ENCODE measurements at places on chromosomes 12 and 14.

DNA sequence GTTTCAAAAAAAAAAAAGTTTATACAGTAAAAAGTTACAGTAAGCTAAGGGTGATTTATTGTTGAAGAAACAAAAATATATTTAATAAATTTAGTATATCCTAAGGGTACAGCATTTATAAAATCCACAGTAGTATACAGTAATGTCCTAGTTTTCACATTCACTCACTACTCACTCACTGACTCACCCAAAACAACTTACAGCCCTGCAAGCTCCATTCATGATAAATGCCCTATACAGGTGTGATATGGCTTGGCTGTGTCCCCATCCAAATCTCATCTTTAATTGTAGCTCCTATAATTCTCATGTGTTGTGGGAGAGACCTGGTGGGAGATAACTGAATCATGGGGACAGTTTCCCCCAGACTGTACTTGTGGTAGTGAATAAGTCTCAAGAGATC lies 61.7 kb downstream of the TC2N start:
- DNase-seq: no peak

DNA sequence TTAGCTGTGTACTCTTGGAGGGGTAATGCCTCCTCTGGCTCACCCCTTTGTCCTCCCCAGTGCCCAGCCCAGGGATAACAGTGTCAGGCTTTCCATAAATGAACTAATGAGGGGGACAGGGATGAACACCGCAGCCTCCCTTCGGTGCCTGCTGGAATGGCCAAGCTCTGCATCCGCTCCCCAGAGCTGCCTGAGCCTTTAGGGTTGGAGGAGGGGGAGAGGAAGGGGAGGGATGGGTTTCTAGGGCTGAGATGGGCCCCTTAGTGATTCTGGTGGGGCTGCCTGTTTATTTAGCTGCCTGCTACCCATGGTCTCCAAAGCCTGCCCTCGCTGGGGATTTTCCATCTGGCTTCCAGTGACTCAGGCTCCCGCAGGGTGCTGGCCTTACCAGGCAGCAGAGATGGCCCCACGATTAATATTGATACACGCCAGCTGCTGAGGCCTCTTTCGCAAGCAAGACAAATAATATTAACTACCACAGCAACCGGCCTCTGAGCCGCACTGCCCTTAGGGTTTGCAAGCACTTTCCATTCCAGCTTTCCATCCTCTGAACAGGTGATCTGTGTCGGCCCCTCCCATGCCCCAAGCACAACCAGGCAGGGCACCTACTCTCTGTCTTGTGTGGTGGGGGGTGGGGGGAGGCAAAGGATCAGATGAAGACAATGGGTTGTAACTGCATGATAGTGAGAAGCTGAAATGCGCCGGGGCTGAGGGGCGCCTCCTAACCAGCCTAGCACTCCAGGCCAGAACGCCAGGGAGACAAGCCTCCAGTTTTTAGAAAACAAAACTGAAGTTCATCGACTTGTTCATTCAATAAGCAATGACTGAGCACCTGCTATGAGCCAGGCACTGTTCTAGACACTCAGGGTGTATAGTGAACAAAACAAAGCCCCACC lies 56.7 kb downstream of the C14orf132 start:
- DNase-seq: no peak

- no peak for DNase-seq
Observed at GRCh38 chr14:99208318-99208717, 63.7 kb downstream of the BCL11B start.

- DNase-seq: no peak
Observed at GRCh38 chr12:80590085-80590484, 117.3 kb upstream of the MYF6 start.

GRCh38 chr14:105149146-105149781 lies 19.3 kb downstream of the JAG2 start:
- DNase-seq: peak; percentile 46

DNA sequence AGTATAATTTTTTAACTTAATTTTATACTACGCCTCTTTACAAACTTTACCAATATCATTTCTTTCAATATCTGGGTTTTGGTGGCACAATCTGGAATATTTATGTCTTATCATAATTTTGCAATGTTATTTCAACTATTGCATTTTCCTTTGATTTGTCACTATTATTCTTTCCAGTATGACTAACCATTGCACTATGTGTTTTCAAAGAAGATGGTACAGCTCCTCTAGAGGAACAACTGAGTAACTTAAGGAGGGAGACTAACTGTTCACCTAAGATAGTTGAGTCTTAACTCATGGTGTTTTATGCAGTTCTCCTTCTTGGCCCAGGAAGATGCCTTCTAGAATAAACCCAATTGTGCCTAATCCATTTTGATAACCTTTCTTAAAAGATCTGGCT lies 60.5 kb upstream of the KIF21A start:
- no peak for DNase-seq

GRCh38 chr12:69157023-69157655 lies 82.2 kb upstream of the CPSF6 start:
- peak; percentile 97 for DNase-seq

GRCh38 chr12:30694412-30695198 lies 1.1 kb downstream of the IPO8 start:
- DNase-seq: peak; percentile 54

GRCh38 chr14:96267336-96267735 lies 11.3 kb downstream of the BDKRB1 start:
- DNase-seq: no peak

- no peak for DNase-seq
Observed at GRCh38 chr12:121224591-121224990, 14.7 kb downstream of the P2RX4 start.

- no peak for DNase-seq
Observed at GRCh38 chr12:84789184-84789583, 123.4 kb downstream of the SLC6A15 start.

DNA sequence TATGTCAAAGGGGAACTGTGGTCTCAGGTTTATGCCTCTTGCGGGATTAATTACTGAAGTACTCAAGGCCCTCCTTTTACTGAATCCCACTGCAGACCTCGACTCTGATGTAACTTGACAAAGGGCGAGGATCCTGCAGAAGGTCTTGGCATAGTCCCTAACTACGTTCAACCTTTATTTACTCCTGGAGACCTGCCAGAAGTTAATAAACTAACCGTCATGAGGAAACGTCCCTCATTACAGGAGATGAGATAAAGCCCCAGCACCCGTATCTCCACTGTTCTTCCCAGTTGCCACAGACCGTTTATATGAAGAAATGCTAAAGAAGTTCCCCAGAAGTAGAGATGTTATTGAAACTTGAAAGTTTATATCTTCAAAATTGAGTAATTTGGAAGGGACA lies 190.9 kb downstream of the ETV6 start:
- DNase-seq: no peak

DNA sequence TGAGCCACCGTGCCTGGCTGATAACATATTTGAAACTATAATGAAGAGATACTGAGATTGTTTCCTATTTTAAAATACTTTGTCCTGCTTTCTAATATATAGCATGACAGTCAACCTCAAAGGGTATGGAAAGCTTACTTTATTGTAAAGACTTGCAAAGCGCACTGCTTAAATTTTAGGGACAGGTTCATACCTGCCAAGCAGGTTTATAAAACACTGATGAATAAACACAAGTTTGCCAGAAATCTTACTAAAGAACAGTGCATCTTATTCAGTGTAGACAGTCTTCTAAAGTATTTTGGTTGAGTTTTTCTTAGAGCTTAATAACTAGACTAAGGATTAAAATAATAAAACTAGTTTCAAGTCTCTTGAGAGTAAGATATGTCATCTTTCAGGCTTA lies 4.8 kb downstream of the C12orf71 start:
- DNase-seq: no peak

DNA sequence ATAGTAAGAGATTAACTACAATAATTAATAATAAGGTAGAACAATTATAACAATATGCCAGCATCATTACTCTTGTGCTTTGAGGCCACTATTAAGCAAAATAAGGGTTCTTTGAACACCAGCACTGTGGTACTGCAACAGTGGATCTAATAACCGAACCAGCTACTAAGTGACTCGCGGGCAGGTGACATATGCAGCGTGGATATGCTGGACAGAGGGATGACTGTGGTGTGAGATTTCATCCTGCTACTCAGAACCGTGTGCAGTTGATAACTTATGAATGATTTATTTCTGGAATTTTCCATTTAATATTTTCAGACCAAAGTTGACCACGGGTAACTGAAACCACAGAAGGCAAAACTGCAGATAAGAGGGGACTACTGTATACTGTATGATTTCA lies 34.4 kb downstream of the BMAL2 start:
- no peak for DNase-seq

- no peak for DNase-seq
Observed at GRCh38 chr14:34113005-34113511, 162.2 kb upstream of the EGLN3 start.

- no peak for DNase-seq
Observed at GRCh38 chr14:95516554-95517181, at the start of gene SYNE3. SYNE3 (minus strand) TSS chr14:95516650; CDS start chr14:95475821, 40,829 bp downstream.

GRCh38 chr12:34299802-34300193 lies 277.5 kb downstream of the ALG10 start:
- DNase-seq: no peak

DNA sequence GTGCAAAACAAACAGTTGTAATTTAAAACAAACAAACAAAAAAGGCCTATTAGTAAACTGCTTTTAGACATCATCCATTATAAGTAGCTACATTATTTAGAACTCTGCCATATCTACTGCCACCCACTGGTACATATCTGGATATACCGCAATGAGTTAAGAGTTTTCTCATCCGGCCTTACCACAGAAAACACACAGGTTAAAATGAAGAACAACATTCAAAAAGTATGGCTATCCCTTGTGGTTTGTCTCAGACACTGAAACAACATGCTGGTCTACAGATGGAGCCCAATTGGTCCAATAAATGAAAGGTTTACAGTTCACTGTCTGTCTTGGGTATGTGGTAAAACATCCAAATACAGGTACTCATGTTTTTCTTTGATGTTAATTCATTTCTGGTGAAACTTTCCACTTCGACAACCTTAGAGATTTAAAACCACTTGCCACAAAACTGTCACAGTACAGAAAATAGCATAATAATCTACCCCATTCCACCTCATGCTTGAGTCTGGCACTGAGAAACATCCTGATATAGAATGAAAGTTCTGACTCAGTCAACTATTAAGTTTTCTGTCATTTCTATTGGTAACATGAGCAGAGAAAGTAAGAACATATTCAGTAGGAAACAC lies 354.3 kb downstream of the CEP128 start:
- no peak for DNase-seq

DNA sequence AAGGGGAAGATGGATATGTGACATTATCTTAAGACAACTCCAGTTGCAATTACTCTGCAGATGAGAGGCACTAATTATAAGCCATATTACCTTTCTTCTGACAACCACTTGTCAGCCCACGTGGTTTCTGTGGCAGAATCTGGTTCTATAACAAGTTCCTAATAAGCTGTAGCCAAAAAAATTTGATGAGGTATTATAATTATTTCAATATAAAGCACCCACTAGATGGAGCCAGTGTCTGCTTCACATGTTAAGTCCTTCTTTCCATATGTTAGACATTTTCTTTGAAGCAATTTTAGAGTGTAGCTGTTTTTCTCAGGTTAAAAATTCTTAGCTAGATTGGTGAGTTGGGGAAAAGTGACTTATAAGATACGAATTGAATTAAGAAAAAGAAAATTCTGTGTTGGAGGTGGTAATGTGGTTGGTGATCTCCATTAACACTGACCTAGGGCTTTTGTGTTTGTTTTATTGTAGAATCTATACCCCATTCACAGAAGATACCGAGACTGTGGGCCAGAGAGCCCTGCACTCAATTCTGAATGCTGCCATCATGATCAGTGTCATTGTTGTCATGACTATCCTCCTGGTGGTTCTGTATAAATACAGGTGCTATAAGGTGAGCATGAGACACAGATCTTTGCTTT lies 36.9 kb downstream of the PSEN1 start:
- no peak for DNase-seq

DNA sequence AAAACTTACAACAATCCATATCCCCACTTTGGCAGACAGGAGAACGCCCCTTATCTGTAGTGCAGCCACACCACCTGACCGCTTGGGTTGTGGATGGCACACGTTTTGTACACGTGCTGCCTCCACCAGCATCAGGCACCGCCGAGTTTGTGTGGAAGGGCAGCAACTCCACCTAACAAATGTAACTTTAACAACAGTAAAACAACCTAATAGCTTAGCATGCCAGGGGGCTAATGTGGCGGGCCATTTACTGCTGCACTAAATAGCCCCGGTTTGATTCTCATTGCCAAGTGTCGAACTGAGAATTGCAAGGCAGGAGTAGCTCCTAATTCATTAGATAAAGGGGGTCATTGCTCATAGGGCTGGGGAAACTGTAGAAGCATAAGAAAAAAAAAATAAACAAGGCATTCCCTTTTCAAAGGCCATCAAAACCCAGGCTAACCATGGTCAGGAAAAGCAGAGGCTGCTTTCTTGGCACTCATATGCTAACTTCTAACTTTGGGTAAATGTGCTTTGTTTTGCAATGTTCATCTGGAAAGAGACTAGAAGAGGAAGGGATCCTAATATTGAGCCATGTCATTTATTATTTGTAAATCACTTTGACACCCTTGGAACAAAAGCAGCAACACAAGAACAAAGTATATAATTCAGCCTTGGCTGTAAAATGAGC lies 279.7 kb upstream of the SOX5 start:
- no peak for DNase-seq

DNA sequence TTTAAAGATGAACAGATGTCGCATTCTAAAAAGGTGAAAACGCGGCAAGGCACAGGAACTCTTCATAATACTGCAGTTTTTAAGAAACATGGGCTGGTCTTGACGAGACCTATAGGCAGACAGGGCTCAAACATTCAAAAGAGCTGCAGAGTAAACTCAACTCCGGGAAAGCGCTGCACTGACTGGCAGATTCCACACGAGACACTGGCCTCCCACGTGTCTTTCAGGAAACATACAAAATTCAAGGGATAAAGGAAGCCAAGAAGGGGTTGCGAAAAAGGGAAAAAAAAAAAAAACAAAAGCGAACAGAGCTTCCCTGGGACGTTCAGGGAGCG lies 614 bp upstream of the ARF6 start:
- no peak for DNase-seq

DNA sequence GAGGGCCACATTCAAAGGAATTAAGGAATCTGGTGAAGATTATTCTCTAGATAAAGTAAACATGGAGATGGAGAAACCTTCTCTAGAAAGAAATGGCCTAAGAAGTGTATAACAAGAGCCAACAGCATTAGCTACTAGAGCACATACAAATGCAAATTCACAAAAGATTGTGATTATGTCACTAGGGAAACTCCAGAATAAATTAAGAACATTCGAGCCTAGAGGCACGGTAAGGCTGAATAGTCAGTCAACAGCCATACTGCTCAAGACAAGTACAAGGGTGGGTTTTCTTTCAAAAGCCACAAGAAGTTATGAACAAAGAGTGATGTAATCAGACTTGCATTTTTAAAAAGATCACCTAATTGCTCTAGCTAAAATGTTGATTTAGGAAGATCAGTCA lies 25.4 kb downstream of the PPP4R3A start:
- DNase-seq: no peak

DNA sequence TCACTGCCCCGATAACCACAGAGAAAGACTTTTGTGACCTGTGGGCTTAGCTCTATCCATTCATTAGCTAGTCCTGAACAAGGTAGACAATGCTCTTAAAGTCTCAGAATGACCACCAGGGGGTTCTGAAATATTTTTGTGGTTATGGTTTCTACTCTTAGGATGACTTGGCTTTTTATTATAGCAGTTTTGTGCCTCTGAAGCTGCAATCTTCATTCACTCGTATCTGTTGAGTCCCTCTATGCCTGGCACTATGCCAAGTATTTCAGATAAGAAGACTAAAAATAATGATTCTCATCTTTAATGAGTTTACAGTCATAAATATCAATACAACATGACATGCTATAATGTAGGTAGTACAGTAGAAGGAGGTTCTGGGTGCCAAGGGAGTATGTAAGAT lies 130.8 kb upstream of the TRHDE start:
- no peak for DNase-seq

- no peak for DNase-seq
Observed at GRCh38 chr12:116425256-116426193, 133.7 kb upstream of the MAP1LC3B2 start.

Measured in H1 (cell line).